ENCODE measurements at places on chromosomes 2 and 18.

- no peak for DNase-seq
These were observed 756.6 kb upstream of the CELF4 start for GRCh38 chr18:38322206-38322605.

DNA sequence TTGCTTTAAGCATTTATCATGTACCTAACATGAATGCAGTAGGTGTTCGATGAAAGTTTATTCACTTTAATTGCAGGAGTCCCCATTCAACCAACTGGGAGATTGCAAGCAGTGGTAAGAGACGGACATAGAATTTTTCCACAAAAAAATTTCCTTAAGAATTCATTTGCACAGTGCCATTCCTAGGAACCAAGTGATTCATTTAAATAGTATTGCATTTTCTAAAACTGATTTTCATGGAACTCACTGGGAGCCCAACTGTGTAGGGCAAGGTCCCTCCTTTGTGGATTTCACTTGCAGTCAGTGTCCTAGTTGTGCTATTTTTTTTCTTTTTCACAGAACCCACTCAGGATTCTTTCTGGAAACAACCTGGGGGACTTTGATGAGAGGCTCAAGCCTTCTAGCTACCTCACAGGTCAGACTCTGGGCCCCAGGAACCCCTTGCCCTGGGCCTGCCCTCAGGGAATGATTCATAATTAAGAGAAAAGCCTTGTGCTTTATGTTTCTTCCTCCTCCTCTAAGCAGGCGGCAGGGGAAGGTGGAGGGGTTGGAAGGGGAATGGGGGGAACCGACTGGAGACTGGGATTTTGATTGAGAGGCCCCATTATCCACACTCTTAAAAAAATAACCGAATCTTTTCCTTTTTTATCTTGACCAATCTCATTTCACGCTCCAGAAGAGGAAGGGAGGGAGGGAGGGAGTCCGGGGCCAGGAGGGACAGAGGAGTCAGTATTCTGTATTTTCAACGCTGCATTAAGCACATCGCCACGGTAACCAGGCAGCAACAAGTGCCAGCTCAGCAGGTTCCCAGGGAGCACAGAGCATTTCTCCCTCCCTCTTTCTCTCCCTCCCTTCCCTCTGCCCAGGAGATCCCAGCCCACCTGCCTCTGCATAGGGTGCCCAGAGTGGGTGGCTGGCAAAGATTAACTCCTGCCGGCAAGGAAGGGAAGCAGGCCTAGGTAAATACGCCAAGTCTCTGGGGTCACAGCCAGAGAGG, 51.8 kb downstream of the PSD4 start:
- no peak for DNase-seq

DNA sequence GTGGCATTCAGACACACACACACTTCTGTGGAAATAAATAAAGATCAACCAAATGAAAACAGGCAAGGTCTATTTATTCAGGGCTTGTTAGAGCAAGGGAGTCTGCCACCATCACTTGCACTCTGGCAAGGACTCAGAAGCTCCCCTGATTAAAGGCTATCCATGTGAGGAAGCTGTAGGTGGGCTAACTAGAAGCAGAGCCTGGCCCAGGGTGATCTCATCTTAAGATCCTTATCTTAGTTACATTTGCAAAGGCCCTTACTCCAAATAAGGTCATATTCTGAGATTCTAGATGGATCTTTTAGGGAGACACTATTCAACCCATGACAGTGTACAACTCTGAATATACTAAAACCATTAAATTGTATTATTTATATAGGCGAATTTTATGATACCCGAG, 190.0 kb upstream of the SRD5A2 start:
- no peak for DNase-seq

DNA sequence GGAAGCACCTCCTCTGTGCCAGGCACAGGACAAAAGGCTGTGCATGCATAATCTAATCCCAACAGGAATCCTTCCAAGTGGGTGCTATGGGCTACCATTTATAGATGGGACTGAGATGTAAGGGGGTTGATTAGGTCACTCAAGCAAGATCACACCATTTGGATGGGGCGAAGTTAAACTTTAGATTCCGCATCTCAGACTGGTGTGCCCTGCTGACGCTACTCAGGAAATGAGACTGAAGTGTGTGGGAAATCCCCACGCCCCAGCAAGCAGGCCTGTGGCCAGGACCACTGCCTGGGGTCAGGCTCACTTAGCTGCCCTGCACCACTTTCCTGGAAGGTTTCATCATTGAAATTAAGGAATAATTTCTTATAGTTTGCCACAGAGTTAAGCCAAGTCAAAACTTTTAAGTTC, 70.5 kb upstream of the PPP1CB start:
- DNase-seq: no peak

GRCh38 chr2:241197947-241198346, 9.5 kb downstream of the ANO7 start:
- DNase-seq: no peak

DNA sequence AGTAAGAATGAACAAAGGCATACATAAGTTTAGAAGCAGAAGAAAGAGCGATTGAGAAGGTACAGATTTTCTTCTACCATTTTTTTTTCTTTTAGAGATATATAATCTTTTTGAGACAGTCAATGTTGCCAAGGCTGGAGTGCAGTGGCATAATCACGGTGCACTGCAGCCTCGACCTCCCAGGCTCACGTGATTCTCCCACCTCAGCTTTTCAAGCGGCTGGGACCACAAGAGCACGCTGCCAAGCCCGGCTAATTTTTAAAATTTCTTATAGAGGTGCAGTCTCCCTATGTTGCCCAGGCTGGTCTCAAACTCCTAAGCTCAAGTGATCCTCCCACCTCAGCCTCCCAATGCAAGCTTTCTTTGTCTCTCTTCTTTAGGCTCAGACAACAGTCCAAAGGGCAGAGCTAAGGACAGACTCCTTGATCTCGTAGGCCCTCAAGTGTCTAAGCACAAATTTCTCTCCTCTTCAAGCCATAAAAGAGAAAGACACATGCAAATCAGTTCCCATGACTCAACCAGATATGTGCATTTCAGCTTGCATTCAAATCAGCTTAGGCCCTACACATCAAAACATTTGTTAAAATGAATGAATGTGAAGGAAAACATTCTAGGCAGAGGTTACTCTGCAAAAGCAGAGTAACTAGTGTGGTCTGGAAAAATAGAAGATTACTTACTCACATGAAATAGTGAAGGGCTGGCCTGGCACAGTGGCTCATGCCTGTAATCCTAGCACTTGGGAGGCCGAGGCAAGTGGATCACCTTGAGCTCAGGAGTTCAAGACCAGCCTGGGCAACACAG, 18.0 kb downstream of the ITSN2 start:
- no peak for DNase-seq

- no peak for DNase-seq
These were observed 46.6 kb upstream of the SLC14A1 start for GRCh38 chr18:45677276-45677807.

DNA sequence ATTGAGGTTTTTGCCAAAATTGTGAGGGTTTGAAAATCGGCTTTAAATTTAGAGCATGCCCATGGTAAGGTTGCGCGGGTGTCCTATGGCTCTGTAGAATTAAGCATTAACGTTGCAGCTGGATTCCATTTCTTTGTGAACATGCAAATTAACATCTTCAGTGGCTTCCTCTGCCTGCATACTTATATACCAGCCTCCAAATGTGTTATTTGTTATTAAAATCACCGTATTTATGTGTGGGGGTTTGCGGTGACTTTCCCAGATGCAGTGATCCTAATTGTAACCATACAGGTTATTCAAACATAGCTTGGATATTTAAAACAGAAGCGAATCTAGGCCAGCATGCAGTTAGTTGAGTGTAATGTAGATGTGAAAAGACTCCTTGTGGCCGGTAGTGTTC, 80.2 kb downstream of the TGOLN2 start:
- DNase-seq: no peak

DNA sequence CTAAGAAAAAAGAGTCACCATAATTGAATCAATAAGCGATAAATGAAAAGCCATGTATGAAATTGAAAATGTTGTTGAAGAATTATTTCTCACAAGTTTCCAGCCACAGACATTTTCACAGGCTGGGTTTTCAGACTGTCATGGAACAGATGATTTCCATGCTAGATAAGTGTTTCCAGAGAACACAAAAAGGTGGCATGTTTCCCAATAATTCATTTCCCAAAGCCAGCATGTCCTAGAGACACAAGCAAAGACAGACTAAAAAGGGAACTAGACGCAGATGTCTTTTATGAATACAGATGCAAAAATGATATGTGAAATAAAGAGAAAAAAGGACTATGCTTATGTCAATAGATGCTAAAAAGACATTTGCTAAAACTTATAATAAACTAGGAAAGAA, 255.1 kb downstream of the EIPR1 start:
- no peak for DNase-seq

- DNase-seq: no peak
These were observed 15.5 kb downstream of the LDLRAD4 start for GRCh38 chr18:13233787-13234783.

DNA sequence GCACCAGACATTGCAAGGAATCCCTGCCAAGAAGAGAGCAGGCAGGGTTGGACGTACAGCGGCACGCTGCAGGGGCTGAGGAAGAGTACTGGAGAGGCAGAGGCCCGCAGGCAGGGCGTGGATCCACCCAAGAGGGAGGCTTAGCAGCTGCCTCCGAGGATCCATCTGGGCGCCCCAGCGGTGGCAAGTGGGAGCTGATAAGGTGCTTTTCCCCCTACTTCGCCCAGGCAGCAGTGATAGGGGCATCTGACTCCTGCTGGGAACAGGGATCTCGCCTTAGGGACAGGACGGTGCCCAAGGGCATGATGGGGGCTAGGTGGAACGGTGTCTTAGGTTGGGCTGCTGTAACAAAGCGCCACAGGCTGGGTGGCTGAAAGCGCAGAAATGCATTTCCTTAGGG, 67.4 kb upstream of the HS6ST1 start:
- no peak for DNase-seq

DNA sequence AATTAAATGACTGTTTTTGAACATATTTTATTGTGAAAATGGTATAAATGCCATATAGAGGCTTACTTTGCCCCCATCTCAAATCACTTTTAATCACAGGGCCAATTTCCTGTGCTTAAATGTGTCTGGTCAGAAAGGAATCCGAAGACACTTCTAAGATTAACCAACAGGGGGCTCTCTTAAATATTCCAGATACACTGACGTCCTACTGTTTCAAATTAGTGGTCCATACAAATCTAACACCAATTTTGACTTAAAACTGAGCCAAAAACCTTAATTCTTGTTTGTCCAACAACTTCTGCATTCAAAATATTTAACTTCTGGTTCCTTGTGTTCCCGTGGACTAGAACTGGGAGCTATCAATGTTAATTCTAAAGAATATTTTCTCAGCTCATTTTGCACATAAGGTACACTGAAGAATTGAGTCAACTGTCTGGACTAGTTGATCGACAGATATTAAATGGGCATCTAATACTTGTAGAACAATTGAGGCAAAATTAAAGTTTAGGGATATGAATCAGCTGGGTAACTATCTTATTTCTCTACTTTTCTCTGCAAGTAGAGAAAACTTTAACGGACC, 557.5 kb downstream of the ARHGAP15 start:
- no peak for DNase-seq

GRCh38 chr18:9638886-9639285, 24.5 kb upstream of the PPP4R1 start:
- no peak for DNase-seq

- DNase-seq: no peak
These were observed 740.2 kb upstream of the ZEB2 start for GRCh38 chr2:145260081-145260480.

DNA sequence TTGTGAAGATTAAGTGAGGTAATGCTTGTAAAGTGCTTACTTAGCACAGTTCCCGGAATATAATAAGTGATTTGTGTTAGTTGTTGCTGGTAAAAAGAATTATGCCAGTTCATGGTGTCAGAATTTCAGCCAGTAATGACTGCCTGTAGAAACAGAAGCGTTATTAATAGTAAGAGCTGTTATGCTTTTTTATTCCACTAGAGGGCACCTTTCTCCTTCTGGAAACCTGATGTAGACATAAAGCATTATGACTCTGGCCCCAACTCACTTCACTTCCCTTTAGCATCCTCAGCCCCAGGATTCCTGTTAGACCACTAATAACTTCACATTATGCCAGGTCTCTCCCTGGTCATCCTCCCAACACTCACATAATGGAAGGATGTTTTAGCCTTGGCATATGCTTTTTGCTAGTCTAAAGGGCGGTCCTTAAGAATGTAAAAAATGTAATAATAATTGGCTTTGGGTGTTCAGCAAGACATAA, 34.9 kb downstream of the C18orf54 start:
- peak; percentile 14 for DNase-seq
